Activated CD4-positive, alpha-beta T cell treated with anti-CD3 and anti-CD28 coated beads, Interleukin-10, Interleukin-2, amounts not matched to agents 100 ng/mL and 50 ng/mL, durations not matched to agents 16 hours and 8 hours (primary cell): ENCODE measurements at places on chromosomes 5 and 9.

- no peak for DNase-seq
These were observed 300.0 kb downstream of the PIK3R1 start for GRCh38 chr5:68515514-68515913.

DNA sequence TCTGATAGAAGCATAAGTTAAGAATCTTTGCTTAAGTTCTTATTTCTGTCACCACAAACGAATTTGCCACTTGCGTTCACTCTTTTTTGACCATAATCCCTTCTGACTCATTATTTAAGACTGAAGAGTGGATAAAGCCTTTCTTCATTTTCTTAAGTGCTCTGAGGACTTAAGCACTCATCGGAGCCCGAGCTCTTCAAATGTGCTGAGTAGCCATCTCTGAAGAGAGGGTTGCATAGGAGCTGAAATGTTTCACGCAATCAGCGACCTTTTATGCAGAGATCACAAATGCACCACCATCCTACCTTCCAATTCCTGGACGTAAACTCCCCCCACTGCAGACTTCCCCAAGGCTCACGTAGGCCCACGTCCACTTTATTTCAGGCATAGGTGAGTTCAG lies 699.2 kb downstream of the IRX1 start:
- no peak for DNase-seq

DNA sequence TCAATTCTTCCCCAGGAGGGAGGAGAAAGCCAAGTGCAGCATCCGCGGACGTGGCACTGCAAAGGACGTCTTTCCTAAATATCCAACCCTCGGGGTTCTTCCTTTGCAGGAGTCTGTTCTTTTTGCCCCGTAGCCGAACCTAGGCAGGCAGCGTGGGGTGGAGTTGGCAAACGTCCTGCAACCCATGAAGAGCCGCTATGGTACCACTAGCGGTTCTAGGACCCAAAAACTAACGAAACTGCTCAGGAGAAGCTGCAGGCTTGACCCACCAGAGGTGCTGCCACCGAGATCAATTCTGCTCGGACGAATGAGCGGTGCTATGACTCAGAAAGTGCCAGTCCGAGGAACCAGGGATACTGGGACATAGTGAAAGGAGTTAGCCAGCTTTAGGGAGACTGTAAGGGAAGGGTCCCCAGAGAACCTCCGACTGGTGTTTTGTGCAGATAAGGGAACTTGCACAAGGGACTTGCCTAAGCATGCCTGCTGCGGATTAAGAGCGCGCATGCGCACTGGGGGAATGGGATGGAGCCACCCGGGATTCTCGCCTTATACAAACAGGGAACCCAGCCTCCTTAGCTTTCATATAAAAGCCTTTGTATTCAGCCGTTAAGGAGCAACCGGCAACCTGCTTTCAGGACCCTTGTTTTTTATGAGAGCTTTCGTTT lies 32.7 kb downstream of the ANXA2R start:
- peak; percentile 84 for DNase-seq

DNA sequence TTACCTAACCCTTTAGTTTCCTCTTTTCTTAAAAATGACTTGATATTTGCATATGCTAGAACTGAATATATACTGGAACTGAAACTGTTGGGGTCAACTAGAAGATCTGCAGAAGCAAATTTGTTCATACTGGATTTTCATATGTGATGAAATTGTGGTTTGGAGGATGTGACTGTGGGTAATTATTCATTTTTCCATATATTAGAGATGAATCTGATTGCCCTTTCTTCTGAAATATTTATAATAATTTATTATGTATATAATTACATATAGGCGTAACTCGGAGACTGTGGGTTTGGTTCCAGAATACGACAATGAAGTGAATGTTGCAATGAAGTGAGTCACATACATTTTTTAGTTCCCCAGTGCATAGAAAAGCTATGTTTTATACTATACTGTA lies 149.1 kb downstream of the ATP10B start:
- DNase-seq = peak; percentile 4

DNA sequence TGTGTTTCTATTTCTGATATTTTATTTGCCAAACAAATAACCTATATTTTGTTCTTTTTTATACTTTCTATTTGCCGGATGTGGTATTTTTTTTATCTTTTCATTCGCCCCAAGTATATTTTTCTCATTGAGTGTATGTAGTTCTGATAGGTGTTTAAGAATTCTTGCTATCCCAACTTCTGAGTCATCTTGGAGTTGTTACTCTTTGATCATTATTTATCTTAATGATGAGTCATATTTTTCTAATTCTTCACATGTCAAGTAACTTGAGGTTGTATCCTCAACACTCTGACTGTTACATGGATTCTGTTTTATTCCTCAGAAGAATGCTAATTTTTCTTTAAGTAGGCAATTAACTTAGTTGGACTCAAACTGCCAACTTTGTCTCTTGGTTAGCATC lies 498.1 kb downstream of the TLE1 start:
- no peak for DNase-seq

DNA sequence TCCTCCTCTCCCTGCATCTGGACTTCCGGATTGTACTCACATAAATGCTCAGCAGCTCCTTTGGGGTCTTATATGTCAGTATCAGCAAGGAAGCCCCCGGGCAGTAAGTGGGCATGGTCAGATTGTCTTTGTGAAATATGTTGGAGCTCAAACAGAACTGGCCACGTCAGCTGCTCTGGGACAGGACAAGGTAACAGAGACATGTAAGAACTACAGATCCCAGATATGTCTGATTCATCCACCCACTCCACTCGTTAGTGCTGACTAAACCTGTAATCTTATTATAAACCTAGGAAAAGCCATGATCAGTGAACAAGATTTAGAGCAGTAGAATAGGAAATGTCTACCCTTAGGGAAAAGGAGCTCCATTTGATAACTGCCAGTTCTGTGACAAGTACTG lies 561.8 kb downstream of the CETN3 start:
- DNase-seq = no peak

GRCh38 chr5:17445185-17445584 lies 52.8 kb upstream of the TAF11L2 start:
- no peak for DNase-seq

GRCh38 chr5:138583984-138584637 lies 8.9 kb upstream of the HSPA9 start:
- no peak for DNase-seq

GRCh38 chr9:109976303-109976702 lies 196.3 kb downstream of the PALM2AKAP2 start:
- no peak for DNase-seq

- DNase-seq = no peak
These were observed 55.8 kb downstream of the FOXD1 start for GRCh38 chr5:73392775-73393174.

GRCh38 chr9:35867538-35867937 lies 2.7 kb downstream of the OR13J1 start:
- no peak for DNase-seq

DNA sequence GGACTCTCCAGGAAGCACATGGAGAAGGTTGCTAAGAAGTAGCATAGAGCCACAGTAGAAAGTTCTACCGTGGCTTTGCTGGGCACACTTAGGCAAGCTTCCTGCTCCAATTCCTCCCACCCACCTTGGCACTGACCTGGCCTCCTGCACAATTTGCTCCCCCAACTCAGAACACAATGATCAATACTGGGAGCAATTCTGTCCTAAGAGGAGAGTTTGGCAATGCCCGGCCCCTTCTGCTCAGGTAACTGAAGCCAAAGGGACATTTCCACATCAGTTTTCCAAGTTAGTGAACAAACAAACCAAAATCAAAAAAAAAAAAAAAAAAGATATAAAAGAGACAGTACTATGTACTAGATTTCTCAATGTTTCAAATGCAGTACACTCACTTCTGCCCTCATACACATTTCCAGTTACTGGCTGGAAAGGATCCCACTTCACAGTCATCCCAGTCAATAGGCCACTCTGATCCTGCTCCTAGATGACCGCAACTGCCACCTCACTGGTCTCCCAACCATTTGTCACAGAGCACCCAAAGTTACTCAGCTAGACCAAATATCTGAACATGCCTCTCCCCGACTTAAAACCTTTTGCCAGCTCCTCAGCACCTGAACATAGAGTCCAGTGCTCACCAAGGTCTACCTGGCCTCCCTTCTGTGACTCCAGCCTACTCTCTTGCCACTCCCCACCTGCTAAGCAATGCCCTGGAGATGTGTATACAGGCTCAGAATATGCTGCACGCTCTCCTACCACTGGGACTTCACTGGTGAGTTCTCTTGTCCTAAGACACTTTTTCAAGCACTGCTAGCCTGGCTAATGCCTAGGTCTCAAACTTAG lies 21.3 kb downstream of the ABCA1 start:
- DNase-seq = no peak

- peak; percentile 81 for DNase-seq
These were observed 45.9 kb downstream of the PRRT1B start for GRCh38 chr9:131590907-131591844.

- DNase-seq = no peak
These were observed 687.1 kb downstream of the TAF11L14 start for GRCh38 chr5:18321262-18321942.

DNA sequence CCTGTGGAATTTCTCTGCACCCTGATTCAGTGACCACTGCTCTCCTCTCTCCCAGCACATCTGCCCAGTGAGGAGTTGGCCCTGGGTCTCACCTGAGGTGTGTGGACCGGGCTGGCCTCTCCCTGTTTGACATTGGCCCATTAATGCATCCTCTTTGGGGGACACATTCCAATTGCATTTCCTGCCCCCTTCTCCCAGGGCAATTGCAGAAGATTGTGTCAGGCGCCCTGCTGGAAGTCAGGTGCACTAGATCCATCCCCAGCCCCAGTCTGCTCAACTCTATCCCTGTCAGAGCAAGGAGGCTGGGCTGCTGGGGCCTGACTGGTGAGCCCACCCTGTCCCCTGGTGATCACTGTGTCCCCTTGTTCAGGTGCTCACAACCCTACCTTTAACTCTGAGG lies 84.5 kb downstream of the LMX1B start:
- DNase-seq = no peak

DNA sequence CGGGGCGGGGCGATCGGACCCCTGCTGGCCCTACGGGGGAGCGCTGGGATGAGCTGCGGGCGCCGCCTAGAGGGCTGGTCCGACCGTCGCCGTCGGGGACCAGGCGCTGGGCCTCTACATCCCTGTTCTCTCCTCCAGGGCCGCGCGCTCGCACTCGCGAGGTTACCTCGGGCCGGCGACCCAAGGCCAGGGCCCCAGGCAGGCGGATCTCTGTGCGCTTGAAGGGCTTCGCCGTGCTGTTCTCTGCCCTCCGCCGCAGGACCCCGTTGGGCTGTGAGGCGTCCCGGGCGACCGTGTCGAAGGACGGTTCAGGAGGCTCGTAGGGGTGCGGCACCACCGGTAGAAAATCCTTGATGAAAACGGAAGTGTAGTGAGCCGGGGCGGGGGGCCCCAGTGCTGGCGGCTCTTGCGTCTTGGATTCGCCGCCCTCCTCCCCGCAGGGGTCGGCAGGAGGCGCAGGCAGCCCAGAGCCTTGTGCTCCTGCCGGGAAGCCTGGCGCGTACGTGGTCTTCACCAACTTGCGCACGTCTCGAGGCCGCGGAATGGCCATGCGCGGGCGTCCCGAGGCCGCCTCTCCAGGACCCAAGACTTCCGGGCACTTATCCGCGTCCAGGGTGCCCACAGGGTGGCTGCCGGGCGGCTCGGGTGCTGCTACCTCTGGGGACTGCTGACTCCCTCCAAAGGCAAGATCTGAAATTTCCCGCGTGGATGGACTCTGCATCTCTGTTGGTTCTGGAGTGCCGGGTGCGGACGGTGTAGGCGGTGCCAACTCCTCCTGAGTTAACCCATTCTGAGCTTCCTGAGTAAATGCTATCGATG lies 2.0 kb downstream of the PROB1 start:
- peak; percentile 94 for DNase-seq

GRCh38 chr9:68832861-68833518 lies 128.0 kb downstream of the PIP5K1B start:
- DNase-seq = no peak

GRCh38 chr9:77502568-77502967 lies 145.6 kb downstream of the GNA14 start:
- no peak for DNase-seq

- DNase-seq = no peak
These were observed 65.7 kb upstream of the TBC1D9B start for GRCh38 chr5:179973391-179973790.

- DNase-seq = no peak
These were observed 944 bp downstream of the ATOX1 start for GRCh38 chr5:151757233-151758140.

- DNase-seq = no peak
These were observed 163.5 kb downstream of the NR3C1 start for GRCh38 chr5:143239882-143240518.

GRCh38 chr9:12091865-12092527 lies 601.2 kb upstream of the TYRP1 start:
- no peak for DNase-seq

DNA sequence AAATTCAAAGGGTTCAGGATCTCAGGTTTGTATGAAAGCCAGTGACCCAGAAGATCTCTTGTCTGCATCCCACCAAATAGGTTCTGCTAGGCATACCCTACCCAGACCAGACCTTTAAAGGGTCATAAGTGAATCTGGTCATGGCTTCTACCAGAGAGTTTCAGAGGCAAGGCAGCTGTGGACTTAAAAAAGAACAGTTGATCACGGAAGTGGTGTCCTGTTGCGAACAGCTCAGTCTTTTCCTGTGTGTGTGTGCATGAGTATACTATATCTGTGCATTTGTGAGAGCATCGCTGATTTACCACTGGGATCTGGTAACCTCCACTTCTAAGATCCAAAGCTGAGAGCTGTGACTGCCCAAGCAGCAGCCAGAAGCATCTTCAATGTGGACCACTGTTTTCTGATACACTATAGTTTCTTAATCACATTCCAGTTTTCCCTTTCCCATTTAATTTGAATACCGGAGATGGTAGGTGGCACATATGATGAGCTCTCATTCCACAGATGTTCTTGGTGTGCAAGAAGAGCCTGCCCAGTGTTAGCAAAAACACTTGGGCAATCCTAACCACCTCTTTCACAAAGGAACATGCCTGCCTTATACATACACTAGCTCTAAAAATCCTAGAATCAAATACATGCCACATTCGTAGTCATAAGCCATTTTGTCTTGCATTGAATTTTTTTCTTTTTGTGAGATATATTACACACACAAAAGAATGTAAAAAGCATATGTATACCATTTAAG lies 36.2 kb upstream of the OR2S2 start:
- no peak for DNase-seq

GRCh38 chr9:29212397-29213387 lies 1639.4 kb upstream of the C9orf72 start:
- no peak for DNase-seq

DNA sequence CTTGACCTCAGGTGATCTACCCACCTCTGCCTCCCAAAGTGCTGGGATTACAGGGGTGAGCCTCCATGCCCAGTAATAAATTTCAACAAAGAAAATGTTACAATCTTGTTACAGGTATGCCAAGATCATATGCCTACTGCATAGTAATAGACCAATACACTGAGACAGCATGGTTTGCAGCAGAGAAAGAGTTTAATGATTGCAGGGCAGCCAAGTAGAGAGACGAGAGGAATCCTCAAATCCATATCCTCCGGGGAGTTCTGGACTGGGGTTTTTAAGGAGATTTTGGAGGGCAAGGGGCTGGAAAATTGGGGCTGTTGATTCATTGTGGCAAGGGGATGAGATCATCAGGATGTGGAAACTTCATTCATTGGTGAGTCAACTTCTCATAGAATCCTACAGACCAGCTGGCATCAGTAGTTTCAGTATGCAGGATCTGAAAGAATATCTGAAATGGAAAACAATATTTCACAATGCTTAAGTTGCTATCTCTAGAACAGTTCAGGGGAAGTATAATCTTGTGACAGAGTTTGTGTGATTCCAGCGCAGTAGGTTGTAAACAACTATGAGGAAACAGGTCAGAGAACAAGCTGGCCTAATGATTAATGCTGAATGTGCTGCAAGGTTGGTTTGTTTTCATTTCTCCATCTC lies 14.8 kb upstream of the TUT7 start:
- no peak for DNase-seq
